ENCODE measurements at places on chromosomes 5 and 9.

- no peak for DNase-seq
These were observed 85.6 kb downstream of the GADD45G start for GRCh38 chr9:89690334-89690912.

DNA sequence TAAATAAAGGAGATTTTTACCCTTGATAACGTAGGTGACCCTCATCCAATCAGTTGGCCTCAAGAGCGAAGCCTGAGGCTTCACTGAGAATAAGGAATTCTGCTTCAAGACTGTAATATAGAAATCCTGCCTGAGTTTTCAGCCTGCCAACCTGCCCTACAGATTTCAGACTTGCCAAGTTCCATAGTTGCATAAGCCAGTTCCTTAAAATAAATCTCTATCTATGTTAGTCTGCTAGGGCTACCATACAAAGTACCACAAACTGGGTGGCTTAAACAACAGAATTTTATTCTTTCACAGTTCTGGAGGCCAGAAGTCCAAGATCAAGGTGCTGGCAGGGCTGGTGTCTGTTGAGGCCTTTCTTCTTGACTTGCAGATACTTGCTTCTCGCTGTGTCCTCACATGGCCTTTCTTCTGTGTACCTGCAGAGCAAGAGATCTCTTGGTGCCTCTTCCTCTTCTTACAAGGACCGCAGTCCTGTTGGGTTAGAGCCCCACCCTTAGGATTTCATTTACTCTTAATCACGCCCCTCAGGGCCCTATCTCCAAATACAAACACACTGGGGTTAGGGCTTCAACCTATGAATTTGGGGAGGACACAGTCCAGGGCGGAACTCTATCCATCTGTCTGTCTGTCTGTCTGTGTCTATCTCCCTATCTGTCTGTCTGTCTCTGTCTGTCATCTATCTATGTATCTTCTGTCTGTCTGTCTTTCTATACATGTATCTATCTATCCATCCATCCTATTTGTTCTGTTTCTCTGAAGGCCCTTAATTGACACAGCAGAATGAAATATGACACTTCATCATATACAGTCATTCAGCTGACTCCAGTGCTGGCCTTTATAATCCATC, 17.0 kb upstream of the CMBL start:
- no peak for DNase-seq

GRCh38 chr9:120383999-120384924, 195.7 kb downstream of the CDK5RAP2 start:
- no peak for DNase-seq

DNA sequence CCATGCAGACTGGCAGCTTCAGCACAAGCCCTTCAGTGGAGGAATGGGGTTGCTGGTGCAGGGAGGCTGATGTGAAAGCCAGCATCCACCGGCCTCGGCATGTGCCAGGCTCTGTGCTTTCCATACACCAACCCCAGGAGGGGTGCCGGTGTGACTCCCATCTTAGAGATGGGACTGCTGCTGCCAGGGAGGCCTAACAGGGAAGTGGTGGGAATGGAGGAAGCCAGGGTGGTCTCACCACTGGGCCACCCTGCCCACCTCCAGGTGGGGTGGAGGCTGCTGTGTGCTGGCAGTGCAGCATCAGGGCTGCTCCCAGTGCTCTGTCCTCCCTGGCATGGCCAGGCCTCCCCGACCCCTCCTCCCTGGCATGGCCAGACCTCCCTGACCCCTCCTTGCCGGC, 32.8 kb upstream of the PITX1 start:
- no peak for DNase-seq

GRCh38 chr5:74503-75109, 17.4 kb upstream of the PLEKHG4B start:
- DNase-seq, result no peak

- no peak for DNase-seq
These were observed 81.8 kb downstream of the PRDM6 start for GRCh38 chr5:123170816-123171215.

DNA sequence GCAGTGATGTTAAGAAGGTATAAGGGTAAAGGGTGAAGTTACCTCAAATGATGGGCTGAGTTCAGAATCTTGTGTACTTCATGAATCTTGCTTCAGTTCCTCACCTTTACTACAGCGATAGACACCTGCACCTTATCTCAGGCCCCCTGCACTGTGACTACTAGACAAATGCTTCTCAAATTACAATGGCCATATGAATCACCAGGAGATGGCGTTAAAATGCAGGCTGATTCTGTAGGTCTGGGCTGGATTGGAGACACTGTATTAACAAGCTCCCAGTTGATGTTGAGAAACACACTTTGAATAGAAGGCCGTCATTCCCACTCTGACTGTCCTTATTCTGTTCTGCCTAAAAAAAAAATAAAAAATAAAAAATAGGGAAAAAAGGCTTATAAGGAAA, 29.8 kb downstream of the TARS1 start:
- no peak for DNase-seq

- DNase-seq, result no peak
These were observed 11.5 kb downstream of the LARP1 start for GRCh38 chr5:154766558-154767281.

GRCh38 chr9:126173929-126174328, 152.7 kb upstream of the MVB12B start:
- no peak for DNase-seq

DNA sequence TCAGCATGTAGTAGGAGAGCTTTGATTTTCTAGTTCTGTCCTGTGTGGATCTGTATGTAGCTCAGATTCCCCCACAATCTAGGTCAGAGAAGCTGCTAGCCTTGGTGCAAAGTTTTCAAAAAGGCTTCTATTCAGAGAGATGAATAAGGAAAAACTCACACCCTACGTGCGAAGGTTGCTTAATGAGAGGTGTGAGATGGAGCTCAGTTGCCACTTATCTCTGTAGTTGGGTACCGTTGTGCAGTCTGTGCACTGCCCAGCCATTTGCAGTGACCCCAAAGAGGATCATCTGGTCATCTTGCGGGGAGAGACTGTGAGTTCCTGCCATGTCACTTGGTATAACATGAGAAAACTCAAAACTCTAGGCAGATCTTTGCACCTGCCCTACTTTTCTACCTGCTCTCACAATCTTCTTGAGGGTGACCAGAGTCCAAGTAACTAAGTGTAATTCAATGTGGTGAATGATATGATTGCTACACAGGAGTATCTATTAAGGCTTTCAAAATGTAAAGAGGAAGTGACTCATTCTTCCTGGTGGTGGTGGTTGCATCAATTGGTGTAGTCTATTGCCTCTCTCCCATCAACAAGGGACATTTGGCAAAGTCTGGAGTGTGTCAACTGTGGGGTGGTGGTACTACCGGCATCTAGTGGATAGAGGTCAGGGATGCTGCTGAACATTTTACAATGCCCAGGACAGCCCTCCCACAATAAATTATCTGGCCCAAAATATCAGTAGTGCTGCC, 65.2 kb downstream of the TMC1 start:
- no peak for DNase-seq

GRCh38 chr9:106693558-106693957, 169.4 kb upstream of the ZNF462 start:
- DNase-seq, result no peak

DNA sequence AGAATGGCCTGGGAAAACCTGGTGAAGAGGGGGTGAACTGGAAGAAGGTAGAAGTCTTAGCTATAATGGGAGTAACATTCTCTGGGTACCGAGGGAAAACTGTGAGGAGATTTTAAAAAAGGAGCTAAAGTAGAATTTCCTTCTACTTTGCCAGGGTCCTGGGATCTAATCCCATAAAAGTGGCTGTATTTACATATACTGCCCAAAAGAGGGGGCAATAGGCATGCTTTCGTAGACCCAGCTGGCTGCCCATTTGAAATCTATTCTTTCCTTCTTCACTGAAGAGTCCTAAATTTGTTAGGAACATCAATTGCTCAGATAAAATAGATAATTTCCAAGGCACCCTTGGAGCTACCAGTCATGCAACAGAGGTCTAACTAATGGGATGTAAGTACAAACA, 159.2 kb downstream of the CDC42SE2 start:
- DNase-seq, result no peak

DNA sequence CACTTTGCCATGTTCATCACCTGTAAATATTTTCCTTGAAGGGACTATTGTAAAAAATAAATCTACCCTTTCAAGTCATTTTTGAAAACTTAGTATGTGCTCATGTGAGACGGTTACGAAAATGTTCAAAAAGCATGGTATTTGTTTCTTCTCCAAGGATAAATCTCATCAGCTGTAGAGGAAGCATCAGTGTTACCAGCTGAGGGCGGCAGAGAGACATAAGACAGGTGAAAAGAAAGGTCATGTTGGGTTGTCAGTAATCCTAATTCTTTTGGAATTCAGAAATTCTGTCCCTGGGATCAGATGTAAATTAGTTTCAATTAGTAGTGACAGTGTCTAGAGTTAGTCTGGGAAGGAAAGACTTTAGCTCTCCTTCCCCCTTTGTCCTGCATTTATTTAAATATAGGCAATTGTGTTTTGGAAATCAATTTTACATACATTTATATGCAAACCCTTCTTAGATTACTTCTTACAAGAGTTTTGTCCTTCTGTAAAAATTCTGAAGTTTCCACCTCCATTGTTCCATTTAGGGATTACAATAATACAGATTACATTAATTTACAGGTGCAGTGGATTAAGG, 791.9 kb upstream of the CDH6 start:
- DNase-seq, result no peak

DNA sequence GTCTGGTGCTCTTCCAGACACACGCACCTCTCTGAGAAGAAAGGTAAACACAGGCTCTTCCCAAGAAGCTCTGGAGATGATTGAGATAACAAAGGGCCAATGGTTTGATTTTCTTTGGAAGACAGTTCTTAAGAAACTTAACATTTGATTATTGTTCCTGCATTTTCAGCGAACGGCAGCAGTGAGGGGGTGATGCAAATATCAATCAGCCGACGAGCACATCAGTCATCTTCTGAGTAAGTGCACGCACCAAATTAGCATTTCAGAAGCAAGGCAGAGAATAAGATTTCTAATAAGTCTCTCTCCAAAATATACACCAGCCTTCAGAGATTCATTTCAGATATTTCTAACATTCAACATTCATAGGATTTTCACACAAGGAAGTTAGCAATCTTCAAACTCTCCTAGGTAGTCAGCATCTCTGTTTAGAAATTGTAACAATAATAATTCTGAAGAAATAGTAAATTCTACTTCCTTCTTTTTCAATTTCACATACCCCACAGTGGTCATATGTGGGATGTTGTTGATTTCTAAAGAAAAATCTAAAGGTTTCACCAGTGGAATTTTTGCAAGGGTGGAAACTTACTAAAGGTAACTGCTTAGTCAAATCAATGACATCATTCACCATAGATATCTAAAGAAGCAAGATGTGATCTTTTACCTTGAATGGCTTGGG, 250.3 kb downstream of the SEC61B start:
- no peak for DNase-seq

- DNase-seq, result no peak
These were observed 11.7 kb downstream of the KCNV2 start for GRCh38 chr9:2729003-2729402.

Data from stimulated activated CD8-positive, alpha-beta memory T cell treated with anti-CD3 and anti-CD28 coated beads, Interleukin-4, amount 100 ng/mL, for 1 hour (primary cell).